ENCODE measurements at places on chromosomes 3 and 15.

GRCh38 chr3:105826778-105827634, 41.8 kb downstream of the CBLB start:
- DNase-seq: no peak

GRCh38 chr3:146241523-146242240, 9.2 kb downstream of the PLSCR4 start:
- no peak for DNase-seq

DNA sequence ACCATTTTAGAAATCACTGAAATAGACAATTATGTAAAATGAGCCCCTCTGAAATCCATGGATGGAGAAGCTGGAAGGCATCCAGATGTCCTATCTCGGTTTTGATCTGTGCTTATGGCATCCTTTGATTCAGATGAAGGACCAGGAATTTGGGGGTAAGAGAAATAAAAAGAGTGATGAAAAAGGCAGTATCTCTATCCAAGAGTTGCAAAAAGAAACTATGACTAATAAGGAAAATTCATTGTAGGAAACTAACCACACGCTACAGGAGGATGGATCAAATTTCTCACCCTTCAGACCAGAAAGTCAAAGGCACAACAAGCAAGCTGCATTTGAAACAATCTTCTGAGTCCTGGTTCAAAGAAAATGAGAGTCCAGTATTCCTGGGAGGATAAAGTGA, 34.8 kb downstream of the SRGAP3 start:
- DNase-seq: no peak

GRCh38 chr3:791442-791841, 301.4 kb upstream of the CNTN6 start:
- DNase-seq: no peak

- DNase-seq: no peak
These were observed 53.8 kb upstream of the BOC start for GRCh38 chr3:113157408-113158030.

GRCh38 chr3:197293605-197294237, 4.7 kb downstream of the DLG1 start:
- DNase-seq: no peak

DNA sequence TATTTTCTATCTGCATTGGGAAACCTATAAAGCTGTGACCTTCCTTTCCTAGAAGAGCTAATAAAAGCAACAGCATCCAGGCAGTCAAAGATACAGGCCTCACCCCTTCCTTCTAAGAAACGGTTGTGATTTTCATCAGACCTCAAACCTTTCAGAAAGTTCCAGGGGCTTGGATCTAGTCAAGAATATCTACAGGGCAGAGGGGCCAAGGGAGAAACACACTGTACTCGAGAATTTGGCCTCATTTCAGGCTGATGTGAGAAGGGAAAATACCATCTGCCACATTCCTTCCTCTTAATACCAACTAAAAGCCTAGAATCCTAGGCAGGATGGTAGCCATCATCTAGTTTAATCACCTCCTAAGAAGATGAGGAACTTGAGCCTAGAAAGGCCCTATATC, 24.5 kb upstream of the BCL6 start:
- no peak for DNase-seq

DNA sequence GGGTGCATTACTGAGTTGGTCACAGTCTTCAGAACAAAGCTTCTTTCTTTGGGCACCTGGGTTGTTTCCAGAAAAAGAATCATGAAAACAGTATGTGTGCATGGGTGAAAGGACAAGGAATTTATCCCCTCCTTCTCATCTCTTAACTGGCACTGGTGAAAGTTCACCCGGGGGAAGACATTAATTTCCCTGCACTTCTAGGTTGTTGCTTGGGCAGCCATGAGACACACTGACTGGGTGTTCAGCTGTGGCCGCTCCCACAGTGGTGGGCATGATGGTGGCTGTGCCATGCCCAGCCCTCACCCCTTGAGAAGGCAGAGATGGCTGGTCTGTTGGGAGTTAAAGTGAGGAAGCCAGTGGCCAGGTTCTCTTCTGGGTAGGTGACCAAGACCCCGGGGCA, 16.6 kb upstream of the KY start:
- no peak for DNase-seq

- DNase-seq: no peak
These were observed 97.4 kb upstream of the PLXND1 start for GRCh38 chr3:129703913-129704312.

DNA sequence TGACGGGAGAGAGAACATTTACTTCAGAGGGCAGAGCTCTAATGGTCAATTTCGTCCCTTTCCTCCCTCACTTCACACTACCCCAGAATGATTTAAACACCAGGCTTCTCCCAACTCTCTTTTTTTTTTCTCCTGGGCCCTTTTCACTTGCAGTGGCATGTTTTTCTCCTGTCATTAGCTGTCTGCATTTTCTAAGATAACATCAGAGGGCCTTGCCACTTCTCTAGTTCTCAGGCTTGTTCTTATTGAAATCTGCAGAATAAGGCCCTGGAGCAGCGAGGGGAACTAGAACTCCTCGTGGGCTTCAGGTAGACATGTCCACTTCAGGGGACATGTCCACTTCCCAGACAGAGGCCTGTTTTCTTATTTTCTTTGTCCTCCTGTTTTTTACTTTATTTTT, 514.4 kb upstream of the TBL1XR1 start:
- no peak for DNase-seq

All from NCI-H1092 (cell line).